ENCODE measurements at places on chromosomes 4 and X.

- DNase-seq = no peak
These were observed 132.3 kb upstream of the PJA1 start for GRCh38 chrX:69297506-69297905.

- DNase-seq = no peak
These were observed 7.7 kb downstream of the PRSS48 start for GRCh38 chr4:151284534-151285245.

GRCh38 chr4:4803912-4804296 is 55.6 kb upstream of the MSX1 start:
- no peak for DNase-seq

DNA sequence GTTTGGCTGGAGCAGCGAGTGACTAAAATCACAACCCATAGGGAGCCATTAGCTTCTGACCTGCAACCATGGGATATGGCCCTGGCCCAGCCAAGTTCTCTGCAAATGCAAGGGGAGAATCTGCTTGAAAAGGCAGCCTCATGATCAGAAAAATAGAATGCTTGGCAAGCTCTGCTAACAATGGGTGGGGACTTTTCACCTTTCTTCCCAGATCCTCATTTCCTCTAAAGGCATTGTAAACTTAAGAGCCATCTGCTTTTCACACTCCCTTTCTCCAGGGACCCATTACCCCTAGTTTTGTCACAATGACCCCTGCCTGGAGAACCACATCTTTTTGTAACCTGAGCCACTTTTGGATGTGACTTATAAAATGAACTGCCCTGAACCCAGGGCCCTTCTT is 104.3 kb downstream of the PARM1 start:
- no peak for DNase-seq

DNA sequence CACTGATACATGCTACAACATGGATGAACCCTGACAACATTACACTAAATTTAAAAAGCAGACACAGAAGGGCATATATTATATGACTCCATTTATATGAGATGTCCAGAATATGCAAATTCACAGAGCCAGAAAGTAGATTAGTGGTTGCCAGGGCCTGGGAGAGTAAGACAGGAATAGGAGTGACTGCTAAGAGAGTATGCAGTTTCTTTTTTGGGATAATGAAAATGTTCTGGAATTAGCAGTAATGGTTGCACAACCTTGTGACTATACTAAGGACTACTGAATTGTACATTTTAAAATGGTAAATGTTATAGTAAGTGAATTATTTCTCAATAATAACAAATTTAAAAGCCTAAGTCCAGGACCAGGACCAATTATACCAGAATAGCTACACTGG is 29.5 kb upstream of the NUP54 start:
- no peak for DNase-seq

DNA sequence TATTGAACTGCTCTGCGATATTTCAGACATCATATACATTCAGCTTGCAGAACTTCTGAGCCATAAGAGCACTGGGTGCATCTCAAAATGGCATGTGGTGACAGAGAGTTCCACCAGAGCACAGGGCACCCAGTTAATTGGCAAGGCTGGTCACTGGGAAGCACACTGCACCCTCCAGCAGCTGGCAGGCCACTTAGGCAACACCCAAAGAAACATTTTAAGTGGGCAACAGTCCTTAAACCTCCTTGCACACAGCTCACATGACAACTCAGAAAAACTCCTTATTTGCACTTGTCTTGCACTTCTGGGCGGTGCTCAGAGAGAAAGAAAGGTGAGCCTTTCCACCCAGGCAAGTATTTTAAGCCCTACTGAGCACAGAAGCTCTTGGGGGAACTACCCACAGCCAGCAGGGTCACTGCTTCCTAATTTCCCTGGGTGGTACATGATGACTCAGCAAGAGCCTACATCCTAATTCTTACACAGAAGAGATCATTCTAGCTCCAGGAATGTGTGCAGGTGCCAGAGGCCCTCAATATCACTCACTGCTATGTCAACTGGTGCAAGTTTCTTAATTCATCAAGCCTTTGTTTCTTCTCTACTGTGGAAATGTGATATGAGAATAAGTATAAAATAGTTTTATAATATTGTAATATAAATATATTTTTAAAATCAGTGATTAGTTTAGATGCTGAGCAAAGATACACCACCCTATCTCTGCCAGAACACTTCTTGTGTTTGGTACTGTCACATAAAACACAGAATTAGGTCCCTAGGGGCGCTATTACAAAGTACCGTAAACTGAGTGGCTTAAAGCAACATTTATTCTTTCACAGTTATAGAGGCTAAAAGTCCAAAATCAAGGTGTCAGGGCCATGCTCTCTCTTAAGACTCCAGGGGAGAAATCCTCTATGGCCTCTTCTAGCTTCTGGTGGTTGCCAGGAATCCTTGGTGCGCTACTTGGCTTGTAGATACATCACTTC is 155.1 kb upstream of the PPARGC1A start:
- DNase-seq = no peak

DNA sequence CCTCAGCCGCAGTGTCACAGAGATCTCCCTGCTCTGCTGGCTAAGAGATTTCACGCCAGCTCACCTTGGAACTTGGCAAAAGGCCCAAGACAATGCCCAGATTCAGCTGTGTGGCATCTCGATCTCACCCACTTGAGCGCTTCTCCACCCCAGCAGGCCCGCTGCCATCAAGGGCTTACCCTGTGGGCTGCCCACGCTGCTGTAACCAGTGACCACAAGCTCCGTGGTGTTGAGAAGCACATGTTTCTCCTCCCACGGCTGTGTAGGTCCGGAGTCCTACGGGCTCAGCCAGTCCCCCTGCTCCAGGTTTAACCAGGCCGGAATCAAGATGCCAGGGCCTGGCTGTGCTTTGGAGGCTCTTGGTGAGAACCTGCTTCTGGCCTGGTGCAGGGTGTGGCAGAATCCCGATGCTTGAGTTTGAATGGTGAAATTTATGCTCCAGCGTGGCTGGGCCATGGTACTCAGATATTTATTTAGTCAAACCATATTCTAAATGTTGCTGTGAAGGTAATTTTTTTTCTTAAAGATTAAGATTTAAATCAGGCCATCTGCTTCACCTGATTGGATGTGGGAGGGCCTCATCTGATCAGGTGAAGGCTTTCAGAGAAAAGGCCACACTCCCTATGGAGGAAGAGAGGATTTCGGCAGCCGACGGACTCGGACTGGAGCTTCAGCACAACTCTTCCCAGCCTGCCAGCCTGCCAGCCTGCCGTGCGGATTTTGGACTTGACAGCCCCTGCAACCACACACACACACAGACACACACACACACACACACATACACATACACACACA is 24.8 kb upstream of the ADRA2C start:
- no peak for DNase-seq

GRCh38 chrX:1400049-1400448 is 8.1 kb upstream of the SLC25A6 start:
- no peak for DNase-seq

- DNase-seq = no peak
These were observed 54.9 kb downstream of the F8 start for GRCh38 chrX:154967603-154968002.

DNA sequence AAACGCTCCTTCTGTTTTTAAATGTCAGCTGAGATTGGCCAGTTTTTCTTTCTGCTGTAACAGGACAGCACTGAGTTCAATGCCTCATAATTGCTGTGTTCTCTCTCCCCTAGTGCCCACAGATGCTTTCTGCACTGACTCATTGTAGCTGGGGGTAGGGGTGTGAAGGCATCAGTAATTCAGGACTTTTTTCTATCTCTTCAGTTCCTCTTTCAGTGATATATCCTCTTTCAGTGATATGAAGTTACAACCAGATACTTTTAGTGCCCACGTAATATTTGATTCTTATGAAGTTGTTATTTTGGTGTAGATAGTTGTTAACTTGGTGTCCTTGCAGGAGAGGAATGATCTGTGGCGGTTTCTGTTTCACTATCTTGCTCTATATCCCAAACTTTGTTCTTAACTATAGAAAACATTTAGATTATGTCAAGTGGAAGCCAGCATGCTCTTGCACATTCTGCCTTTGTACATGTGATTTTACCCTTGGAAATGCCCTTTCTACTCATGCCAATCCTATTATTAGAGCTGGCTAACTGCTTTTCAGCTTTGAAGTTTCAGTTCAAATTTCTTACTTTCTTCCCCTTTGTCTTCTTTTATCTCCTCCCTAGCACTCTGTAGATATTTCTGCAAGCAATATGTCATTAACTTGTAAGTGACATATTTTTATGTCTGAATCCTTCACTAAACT is 1258.4 kb downstream of the FAM133A start:
- DNase-seq = no peak

GRCh38 chr4:152981278-152981677 is 45.2 kb downstream of the FHDC1 start:
- DNase-seq = no peak

DNA sequence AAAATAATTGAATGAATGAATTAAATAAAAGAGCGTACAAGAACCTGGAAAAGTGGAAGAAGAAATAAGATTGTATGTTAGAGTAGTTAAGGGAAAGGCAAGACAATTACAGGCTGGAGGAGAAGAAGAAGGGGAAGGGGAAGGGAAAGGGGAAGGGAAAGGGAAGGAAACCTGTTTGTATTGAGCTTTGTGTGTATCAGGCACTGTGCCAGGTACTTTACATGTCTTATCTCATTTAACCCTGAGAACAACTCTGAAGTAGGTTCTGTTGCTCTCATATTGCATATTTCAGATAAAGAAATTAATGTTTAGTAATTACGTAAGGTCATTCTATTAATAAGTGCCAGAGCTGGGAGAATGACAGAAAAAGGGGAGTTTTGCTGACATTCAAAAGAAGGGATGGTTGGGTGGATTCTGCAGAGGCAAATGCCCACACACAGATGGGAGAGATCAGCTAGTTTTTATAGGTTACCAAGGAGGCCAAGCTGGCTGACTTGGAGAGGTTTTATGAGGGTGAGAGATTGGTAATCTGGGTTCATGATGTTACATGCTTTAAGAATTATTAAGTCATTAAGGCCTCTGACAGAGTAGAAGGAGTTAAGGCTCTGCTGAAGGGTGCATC is 92.3 kb upstream of the LCORL start:
- no peak for DNase-seq

DNA sequence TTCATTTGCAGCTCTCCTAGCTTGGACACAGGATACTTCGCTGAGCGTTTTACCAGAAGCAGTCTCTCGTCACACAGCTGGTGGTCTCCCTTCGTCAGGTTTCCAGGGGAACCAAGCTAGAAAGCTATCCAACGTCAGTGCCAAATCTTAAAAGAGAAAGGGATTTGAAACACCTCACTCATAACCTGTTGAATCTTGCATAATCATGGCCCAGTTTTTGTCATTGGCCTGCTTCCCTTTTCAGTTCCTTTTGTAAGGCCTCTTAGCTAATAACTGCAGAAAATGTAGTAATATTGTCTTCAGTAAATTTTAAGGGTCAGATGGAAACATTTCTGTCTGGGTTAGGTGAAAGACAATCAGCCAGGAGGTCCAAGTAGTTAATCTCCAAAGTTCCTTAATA is 22.0 kb downstream of the RAB39B start:
- no peak for DNase-seq

GRCh38 chr4:153784166-153784699 is 4.7 kb downstream of the SFRP2 start:
- no peak for DNase-seq

- DNase-seq = no peak
These were observed 481.4 kb downstream of the GBA3 start for GRCh38 chr4:23174179-23174578.

DNA sequence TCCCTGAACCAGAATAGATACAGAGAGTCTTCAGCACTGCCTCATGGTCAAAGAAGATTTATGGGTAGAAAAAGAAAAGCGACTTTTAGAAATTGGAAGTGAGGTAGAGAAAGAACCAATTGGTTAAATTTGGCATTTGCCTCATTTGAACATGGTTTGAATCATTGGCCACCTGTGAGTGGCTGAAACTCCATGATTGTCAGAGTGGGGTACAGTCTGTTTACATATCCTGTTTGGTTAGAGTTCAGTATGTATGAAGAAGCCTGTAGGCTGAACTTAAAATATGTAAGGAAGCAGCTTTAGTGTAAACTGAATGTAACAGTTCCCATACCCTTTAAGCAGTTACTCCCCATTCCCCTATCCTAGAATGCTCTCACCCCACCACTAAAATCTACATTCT is 76.0 kb upstream of the CTSO start:
- no peak for DNase-seq

DNA sequence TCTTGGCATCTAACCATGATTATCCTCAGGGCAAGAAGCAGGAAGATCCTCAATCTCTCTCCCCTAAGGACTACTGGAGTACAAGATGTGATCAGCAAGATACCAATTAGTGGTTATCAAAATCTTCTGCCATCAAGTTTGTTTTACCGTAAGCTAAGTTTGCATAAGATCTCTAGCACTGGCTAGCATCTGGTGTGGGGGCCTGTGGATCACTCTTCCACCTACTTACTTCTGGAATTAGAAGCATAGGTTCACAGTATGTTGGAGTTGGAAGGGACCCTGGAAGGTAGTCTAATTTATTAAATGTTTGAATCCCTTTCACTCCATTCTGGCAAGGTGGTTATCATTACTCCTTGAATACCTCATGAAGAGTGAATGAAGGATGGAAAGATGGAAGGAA is 93.3 kb upstream of the BANK1 start:
- no peak for DNase-seq

GRCh38 chr4:79425586-79425985 is 17.6 kb upstream of the GK2 start:
- DNase-seq = no peak

DNA sequence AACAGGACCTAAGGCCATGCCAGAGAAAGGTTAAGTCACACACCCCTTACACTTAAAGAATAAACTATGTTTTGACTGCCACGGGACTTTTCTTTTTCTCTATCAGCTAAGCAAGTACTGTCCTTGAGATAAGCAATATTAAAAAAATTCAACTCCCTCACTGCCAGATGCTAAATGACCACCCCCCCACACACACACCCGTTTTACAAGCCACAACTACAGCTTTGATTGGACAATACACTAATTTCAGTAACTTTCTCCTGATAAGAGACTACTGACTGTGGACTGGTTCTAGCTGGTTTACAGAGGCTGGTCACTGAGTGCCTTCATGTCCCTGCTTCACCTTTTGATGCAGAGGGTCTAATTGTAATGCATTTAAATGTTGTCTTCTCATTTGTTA is 63.9 kb upstream of the HOPX start:
- no peak for DNase-seq

- DNase-seq = no peak
These were observed 292.6 kb upstream of the KLF3 start for GRCh38 chr4:38371391-38371851.

GRCh38 chrX:1792636-1793035 is 177.8 kb downstream of the ASMT start:
- DNase-seq = no peak

- DNase-seq = no peak
These were observed 52.9 kb upstream of the HPRT1 start for GRCh38 chrX:134407065-134407376.

Data from stimulated activated CD8-positive, alpha-beta memory T cell treated with anti-CD3 and anti-CD28 coated beads, Interleukin-15, amount 100 ng/mL, for 1 hour (primary cell).